Liver (tissue), 10 donors: ENCODE measurements at places on chromosomes 6 and 20. TPM values are rescaled to one million over a fixed set of nuclear protein-coding genes. Genes with fewer than 3 reads are reported as not detected.
A peak's percentile ranks its signal among the peaks of the same experiment; 100 is the strongest.

Gene DLL1
- polyA plus RNA-seq: 1.0 TPM

Gene SLC35A1
- polyA plus RNA-seq: 13.7 TPM

Gene HTR1B
- not detected for polyA plus RNA-seq

Gene TTLL9
- polyA plus RNA-seq: 0.06 TPM

Gene UCKL1
- 16.4 TPM for polyA plus RNA-seq

Gene PLTP
- polyA plus RNA-seq: 22.5 TPM

Gene TFAP2C
- not detected for polyA plus RNA-seq

Gene IL17F
- polyA plus RNA-seq: not detected

- peaks cover 50% of the 10 kb centered on the region for H3K36me3 ChIP-seq
- no peak overlapping the region for H3K4me3 ChIP-seq
- no peak overlapping the region for H3K27ac ChIP-seq
- DNase-seq: no peak
- H3K27me3 ChIP-seq: no peaks in the 10 kb centered on the region
- no peaks in the 10 kb centered on the region for H3K4me1 ChIP-seq
Measured at GRCh38 chr6:127980996-127981395, 80.1 kb upstream of the THEMIS start.

DNA sequence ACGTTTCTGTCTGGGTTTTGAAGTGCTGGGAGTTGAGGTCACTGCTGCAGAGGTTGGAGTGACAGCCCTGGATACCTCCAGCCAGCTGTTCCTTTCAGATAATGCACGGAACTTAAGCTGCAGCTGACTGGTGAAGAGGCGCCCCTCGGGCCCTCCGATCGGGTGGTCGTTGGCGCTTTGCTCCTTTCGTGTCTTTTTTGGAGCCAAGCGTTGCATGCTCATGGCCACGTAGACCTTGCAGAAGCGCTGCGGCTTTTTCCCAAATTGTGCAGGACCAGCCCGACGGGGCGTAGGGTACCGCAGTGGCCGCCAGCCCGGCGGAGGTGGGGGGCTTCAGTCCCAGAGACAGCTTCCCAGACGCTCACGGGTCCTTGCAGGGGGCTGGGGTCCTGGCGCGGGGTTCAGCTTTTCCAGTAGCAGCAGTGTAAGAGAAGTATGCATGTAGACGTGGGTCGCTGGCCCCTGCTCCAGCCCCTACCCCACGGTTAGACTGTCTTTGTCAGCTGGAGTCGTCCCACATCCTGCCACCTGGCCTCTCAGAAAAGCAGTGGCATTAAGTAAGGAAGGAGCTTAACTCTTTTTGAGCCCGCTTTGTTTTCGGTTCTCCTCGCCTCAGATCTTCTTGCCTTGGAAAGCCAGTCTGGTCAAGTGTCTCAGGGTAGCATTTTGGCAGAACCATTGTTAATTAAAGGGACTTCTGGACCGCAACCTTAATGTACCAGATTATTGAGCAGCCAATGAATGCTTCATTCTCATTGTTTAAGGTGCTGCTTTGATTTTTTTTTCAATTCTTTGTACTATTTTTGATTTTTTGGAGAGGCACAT, 838 bp downstream of the TNFAIP3 start:
- DNase-seq: no peak
- H3K27me3 ChIP-seq: no peaks in the 10 kb centered on the region
- peak overlapping the region; percentile 91 for H3K4me3 ChIP-seq
- no peaks in the 10 kb centered on the region for H3K36me3 ChIP-seq
- peaks cover 15% of the 10 kb centered on the region for H3K4me1 ChIP-seq

GRCh38 chr20:330233-331149, 5.1 kb downstream of the SOX12 start:
- peak; percentile 53 for DNase-seq
- H3K4me1 ChIP-seq: peaks cover 5% of the 10 kb centered on the region
- H3K36me3 ChIP-seq: no peaks in the 10 kb centered on the region
- no peak overlapping the region for H3K27ac ChIP-seq
- H3K27me3 ChIP-seq: no peaks in the 10 kb centered on the region
- no peak overlapping the region for H3K4me3 ChIP-seq

- DNase-seq: no peak
- no peaks in the 10 kb centered on the region for H3K4me1 ChIP-seq
- no peak overlapping the region for H3K4me3 ChIP-seq
- no peak overlapping the region for H3K27ac ChIP-seq
Measured at GRCh38 chr6:148455225-148455624, 112.6 kb downstream of the SASH1 start.

DNA sequence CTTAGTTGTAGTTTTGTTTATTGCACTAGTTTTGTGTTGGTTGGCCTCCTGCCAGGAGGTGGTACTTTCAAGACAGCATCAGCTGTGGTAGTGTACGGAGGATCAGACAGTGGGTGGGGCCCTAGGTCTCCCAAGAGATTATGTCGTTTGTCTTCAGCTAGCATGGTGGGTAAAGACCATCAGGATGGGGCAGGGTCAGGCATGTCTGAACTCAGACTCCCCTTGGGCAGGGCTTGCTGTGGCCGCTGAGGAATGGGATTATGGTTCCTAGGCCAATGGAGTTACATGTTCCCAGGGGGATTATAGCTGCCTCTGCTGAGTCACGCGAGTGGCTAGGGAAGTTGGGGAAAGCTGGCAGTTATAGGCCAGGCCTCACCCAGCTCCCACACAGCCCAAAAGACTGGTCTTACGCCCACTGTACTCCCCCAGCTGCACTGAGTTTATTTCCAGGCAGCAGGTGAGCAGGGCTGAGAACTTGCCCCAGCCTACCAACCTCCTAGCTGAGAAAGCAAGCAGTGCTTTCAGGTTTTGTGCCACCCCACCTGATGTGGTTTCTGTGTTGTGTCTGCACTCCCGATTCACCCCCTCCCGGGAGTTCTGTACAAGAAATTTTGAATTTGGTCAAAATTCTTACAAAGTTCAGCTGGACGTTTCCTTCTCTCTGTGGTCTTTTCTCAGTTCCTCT, 24.7 kb downstream of the ZSCAN31 start:
- H3K36me3 ChIP-seq: no peaks in the 10 kb centered on the region
- DNase-seq: no peak
- H3K4me3 ChIP-seq: peak overlapping the region; percentile 16
- no peak overlapping the region for H3K27ac ChIP-seq
- H3K27me3 ChIP-seq: no peaks in the 10 kb centered on the region
- H3K4me1 ChIP-seq: no peaks in the 10 kb centered on the region

DNA sequence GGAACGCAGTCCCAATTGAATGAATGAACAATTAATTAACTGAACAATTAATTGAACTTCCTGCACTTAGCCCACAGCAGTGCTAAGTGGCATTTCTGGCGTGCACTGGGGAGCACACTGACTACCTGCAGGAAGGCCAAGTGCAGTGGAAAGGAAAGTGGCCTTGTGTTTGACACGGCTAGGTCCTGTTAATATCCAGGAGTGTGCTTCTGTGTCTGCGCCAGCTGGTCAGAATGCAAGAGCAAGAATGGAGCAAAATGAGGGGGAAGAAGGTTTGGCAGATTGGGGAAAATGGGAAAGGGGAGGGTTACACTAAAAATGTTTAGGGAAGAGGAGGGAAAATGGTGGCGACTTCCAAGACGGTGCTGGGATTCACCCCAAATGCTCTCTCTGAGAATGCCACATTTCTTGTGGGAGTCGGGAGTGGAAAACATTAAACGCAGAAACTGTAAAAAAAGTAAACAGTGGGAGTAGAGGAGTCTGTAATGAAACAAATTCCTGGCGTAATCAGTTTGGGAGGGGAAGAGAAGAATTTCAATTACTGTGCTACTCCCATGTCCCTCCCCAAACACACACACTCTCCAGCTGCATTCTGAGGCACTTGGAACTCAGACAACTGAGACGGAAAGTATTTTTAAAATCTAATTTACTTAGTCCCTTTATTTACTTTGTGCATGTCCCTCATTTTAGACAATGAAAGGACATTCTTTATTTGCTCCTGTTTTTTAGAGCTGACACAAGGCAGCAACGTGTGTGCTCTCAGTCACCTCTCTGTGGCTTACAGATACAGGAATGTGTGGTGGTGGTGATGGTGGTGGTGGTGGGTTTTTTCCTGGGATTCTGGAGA, 64.1 kb downstream of the CLIC5 start:
- DNase-seq: no peak
- H3K27ac ChIP-seq: no peak overlapping the region
- no peaks in the 10 kb centered on the region for H3K27me3 ChIP-seq
- no peaks in the 10 kb centered on the region for H3K36me3 ChIP-seq

DNA sequence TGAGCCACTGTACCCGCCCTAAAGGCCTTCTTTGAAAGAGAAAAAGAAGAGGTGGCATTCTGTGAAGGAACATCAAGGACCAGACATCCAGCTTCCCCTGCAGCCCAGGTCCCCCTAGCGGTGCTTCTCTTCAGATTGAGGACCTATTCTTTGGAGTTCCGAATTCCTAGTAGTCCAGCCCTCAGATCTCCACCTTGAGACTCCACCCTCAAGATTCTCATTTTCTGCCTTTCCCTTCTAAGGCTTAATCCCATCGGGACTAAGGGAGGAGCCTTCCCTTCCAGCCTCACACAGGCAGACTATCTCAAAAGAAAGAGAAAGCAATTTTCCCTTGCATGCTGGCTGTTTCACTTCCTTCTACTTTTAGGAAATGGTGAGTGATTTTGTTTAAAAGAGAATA, 32.5 kb downstream of the MUC22 start:
- no peaks in the 10 kb centered on the region for H3K27me3 ChIP-seq
- H3K4me1 ChIP-seq: no peaks in the 10 kb centered on the region
- no peaks in the 10 kb centered on the region for H3K36me3 ChIP-seq
- no peak overlapping the region for H3K27ac ChIP-seq
- no peak overlapping the region for H3K4me3 ChIP-seq
- no peak for DNase-seq

DNA sequence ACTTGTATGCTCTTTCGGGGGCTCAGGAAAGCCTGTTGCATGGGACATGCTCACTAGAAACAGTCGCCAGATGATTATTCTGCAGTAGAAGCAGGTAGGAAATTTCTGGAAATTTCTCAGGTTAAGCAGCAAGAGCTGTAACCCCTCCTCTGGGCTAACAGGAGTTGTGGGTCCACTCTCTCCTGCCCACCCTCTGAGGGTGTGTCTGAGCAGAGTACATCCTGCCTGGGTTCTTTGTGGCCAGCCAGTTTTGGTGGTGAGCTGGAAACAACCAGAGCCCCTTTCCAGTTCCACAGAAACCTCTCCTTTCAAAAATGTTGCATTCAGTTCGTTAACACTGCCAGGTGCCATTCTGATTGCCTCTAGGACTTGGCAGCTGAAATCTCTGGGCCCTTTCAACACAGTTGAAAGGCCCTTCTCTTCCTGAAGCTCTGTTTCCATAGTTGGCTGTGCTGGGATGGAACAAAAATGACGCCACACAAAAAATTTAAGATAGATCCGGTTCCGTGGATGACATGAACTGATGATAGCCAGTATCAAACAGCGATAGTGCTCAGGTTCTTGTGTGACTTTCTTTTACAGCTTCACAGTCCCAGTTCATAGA, 38.5 kb downstream of the PLCG1 start:
- H3K27me3 ChIP-seq: no peaks in the 10 kb centered on the region
- H3K36me3 ChIP-seq: peaks cover 23% of the 10 kb centered on the region
- H3K4me1 ChIP-seq: no peaks in the 10 kb centered on the region
- H3K4me3 ChIP-seq: no peak overlapping the region
- H3K27ac ChIP-seq: no peak overlapping the region
- DNase-seq: no peak

- no peak overlapping the region for H3K4me3 ChIP-seq
- no peak overlapping the region for H3K27ac ChIP-seq
- H3K4me1 ChIP-seq: peaks cover 3% of the 10 kb centered on the region
- no peaks in the 10 kb centered on the region for H3K27me3 ChIP-seq
Measured at GRCh38 chr6:37867756-37868446, 48.4 kb downstream of the ZFAND3 start.

- no peak for DNase-seq
- no peak overlapping the region for H3K27ac ChIP-seq
- H3K27me3 ChIP-seq: no peaks in the 10 kb centered on the region
- no peak overlapping the region for H3K4me3 ChIP-seq
- no peaks in the 10 kb centered on the region for H3K36me3 ChIP-seq
Measured at GRCh38 chr20:58746620-58747019, 54.0 kb downstream of the NPEPL1 start.

GRCh38 chr6:139919107-139920026, 544.9 kb upstream of the CITED2 start:
- H3K4me3 ChIP-seq: no peak overlapping the region
- H3K36me3 ChIP-seq: no peaks in the 10 kb centered on the region
- no peaks in the 10 kb centered on the region for H3K4me1 ChIP-seq
- H3K27me3 ChIP-seq: no peaks in the 10 kb centered on the region

- H3K27ac ChIP-seq: no peak overlapping the region
- DNase-seq: no peak
- H3K27me3 ChIP-seq: no peaks in the 10 kb centered on the region
Measured at GRCh38 chr6:120924214-120924613, 410.1 kb downstream of the TBC1D32 start.

GRCh38 chr6:165653607-165654006, 9.4 kb downstream of the PDE10A start:
- no peak overlapping the region for H3K4me3 ChIP-seq
- no peaks in the 10 kb centered on the region for H3K4me1 ChIP-seq
- no peak overlapping the region for H3K27ac ChIP-seq
- no peak for DNase-seq
- H3K27me3 ChIP-seq: no peaks in the 10 kb centered on the region

DNA sequence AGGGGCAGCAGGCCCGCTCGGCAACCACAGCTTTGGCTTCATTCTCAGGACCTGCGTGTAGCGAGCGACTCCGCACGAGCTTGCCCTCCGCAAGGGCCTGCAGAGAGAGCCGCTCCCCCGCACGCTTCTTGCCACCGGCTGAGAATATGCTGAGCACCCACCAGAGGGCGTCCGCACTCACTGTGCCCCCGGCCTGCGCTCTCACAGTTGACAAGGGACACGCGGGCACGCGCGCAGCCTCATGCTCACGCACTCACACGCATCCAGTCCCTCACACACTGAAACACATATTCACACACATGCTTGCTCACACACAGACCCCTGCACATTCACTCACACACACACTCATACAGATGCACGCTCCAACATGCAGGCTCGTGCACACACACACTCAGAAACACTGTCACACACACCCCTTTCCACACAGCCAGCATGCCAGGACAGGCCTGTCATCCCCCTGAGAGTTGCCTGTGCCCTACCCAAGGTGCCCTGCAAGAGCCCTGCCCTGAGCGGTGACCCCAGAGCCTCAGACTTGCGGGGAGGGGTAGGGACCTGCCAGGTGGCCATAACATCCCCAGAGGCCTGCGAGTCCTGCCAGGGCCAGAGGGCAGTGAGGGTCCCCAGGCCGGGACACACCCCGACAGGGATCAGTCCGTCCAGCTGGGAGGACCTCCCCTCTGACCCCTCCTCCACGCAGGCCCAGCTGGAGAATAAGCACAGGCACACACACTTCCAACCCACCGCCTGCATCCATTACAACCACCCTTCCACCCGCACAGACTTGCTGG, 174.1 kb downstream of the BMP7 start:
- peak; percentile 63 for DNase-seq
- no peaks in the 10 kb centered on the region for H3K4me1 ChIP-seq

GRCh38 chr6:90322976-90323474, 26.4 kb upstream of the BACH2 start:
- H3K36me3 ChIP-seq: no peaks in the 10 kb centered on the region
- no peak overlapping the region for H3K27ac ChIP-seq
- H3K4me1 ChIP-seq: no peaks in the 10 kb centered on the region
- no peak overlapping the region for H3K4me3 ChIP-seq

GRCh38 chr6:47650553-47651432, 47.6 kb upstream of the ADGRF4 start:
- no peaks in the 10 kb centered on the region for H3K36me3 ChIP-seq
- no peak overlapping the region for H3K4me3 ChIP-seq
- no peaks in the 10 kb centered on the region for H3K4me1 ChIP-seq
- H3K27me3 ChIP-seq: no peaks in the 10 kb centered on the region

- DNase-seq: no peak
- H3K4me3 ChIP-seq: no peak overlapping the region
- H3K27ac ChIP-seq: no peak overlapping the region
Measured at GRCh38 chr6:149995971-149996370, 29.4 kb downstream of the RAET1L start.
